ENCODE measurements at places on chromosomes 6 and 20.

- DNase-seq, result no peak
Measured at GRCh38 chr6:127517693-127518092, 1.4 kb downstream of the MTCL3 start.

DNA sequence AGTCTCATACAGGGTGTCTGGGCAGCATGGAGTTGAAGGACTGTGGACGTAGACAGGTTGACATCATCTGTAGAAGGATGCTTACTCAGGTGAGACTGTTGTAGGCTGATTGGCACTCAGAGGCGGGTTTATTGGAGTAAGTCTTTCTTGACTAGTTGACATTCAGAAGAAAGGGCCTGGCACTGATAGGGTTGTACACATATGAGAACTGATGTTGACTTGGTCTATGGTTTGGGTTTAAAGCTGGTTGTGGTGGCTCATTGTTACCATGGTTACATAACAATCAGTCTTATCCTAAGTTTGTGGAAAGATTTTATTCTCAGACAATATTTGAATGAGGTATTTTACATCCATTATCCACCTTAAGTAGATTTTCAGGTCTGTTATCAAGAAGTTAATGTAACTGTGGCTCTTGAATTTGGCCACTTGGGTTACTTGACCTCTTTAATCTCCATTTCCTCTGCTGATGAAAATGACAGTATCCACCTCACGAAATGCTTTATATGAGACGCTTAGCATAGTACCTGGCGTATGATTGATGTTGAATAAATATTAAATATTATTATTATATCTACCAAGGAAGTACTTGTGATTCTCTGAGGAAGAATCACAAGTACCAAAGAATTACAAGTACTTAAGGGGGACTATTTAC is 109.3 kb downstream of the DNAH8 start:
- DNase-seq, result no peak

- no peak for DNase-seq
Measured at GRCh38 chr6:40358473-40359460, 228.4 kb downstream of the LRFN2 start.

DNA sequence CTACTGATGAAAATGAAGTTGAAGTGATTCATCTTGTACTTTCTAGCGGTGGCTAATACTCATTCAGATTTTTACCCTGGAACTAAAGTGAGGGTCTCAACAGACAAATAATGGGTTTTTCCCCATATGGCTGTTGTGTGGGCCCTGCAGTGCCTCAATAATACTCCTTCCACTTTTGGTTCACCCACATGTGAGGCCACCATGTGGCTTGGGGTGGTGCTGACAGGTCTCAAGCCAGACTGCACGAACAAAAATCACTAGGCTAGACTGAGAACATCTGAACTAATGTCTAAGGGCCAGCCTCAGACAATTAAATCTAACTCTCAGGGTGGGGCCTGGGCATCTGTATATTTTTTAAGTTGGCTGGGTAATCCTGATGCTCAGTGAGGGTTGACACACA is 7.9 kb upstream of the COL12A1 start:
- DNase-seq, result no peak

GRCh38 chr6:34110610-34111009 is 35.3 kb downstream of the GRM4 start:
- no peak for DNase-seq

DNA sequence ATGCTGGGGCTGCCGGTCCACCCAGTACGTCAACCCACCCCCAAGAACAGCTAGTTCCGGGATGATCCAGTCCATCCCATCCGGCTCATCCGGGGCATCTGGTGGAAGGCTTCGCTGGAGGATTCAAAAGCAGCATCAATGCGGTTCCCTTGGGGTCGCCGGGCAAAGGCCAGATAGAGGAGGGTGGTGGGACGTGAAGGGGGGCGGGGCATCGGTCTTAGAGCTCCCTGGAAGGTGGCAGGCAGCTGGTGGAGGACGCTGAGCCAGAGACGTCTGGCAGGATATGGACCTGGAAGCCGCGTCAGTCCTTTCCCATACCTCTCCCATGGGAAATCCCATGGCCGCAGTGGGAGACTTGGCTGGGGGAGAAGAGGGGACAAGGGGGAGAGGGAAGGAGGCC is 1500.8 kb upstream of the DEFB115 start:
- no peak for DNase-seq

GRCh38 chr6:131250122-131250521 is 114.9 kb downstream of the AKAP7 start:
- no peak for DNase-seq

- peak; percentile 52 for DNase-seq
Measured at GRCh38 chr6:31572041-31572911, at the start of gene LTA. TSS of gene LTA (plus strand) at chr6:31572289. CDS start at chr6:31572743, 454 bp downstream.

GRCh38 chr6:44267252-44267651 is 1.9 kb upstream of the NFKBIE start:
- no peak for DNase-seq

- no peak for DNase-seq
Measured at GRCh38 chr6:140663094-140663493, 1288.6 kb upstream of the CITED2 start.

DNA sequence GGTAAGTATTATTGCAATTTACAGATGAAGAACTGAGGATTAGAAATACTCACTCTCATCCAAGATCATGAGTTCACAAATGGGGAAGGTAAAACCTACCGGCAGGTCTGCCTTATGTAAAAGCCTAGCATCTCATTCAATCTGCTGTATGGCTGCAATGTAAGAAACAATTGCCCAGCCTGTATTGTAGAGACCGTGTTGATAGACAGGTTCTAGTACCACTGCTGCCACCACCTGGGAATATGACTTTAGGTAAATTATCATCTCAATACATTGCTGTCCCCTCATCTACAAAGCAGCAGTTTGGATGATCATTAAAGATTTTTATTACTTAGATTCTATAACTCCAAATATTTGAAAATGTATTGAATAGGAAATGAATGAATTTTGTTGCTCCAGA is 23.3 kb upstream of the ARHGAP18 start:
- no peak for DNase-seq

DNA sequence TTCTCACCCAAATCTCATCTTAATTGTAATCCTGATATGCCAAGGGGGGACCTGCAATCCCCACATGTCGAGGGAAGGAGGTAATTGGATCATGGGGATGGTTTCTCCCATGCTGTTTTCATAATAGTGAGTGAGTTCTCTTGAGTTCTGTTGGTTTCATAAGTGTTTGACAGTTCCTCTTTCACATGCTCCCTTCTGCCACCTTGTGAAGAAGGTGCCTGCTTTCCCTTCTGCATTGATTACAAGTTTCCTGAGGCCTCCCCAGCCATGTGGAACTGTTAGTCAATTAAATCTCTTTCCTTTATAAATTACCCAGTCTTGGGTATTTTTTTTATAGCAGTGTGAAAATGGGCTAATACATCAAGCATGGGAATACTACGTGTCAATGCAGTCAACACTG is 925.0 kb upstream of the MAN1A1 start:
- no peak for DNase-seq

- no peak for DNase-seq
Measured at GRCh38 chr20:63711085-63711645, 3.3 kb downstream of the ZGPAT start.

DNA sequence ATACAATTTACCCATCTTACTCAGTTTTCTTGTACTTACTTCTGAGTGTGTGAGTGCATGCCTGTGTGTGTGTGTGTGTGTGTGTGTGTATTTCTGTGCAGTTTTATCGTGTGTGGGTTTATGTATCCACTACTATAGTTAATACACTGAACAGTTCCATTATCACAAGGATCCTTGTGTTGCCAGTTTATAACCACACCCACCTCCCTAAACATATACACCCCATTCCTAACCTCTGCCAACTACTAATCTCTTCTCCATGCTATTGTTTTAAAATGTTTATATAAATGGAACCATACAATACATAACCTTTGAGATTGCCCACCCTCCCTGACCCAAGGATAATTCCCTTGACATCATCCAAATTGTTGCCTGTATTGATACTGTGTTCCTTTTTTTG is 18.7 kb downstream of the POFUT1 start:
- DNase-seq, result no peak

- no peak for DNase-seq
Measured at GRCh38 chr6:146154197-146154596, 125.3 kb downstream of the GRM1 start.

GRCh38 chr6:1178590-1178989 is 133.3 kb upstream of the FOXQ1 start:
- DNase-seq, result no peak

- no peak for DNase-seq
Measured at GRCh38 chr6:166938150-166938549, 18.2 kb downstream of the RNASET2 start.

- DNase-seq, result no peak
Measured at GRCh38 chr6:38067263-38067980, 247.9 kb downstream of the ZFAND3 start.

DNA sequence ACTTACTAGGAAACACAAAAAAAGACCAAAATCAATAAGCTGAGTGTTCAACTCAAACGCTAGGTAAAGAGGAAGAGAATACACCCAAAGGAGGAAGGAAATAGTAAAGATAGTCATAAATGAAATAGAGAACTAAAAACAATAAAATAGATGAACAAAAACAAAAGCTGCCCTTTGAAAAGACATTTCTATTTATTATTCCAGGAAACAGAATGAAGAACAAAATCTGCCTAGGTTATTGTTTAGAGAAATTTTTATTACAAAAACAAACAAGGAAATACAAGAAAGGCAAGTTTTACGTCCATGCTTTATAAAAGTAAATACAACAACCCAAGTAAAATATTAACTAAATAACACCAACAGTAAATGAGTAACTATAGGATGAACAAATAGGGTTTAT is 20.1 kb downstream of the HLA-DMB start:
- no peak for DNase-seq

DNA sequence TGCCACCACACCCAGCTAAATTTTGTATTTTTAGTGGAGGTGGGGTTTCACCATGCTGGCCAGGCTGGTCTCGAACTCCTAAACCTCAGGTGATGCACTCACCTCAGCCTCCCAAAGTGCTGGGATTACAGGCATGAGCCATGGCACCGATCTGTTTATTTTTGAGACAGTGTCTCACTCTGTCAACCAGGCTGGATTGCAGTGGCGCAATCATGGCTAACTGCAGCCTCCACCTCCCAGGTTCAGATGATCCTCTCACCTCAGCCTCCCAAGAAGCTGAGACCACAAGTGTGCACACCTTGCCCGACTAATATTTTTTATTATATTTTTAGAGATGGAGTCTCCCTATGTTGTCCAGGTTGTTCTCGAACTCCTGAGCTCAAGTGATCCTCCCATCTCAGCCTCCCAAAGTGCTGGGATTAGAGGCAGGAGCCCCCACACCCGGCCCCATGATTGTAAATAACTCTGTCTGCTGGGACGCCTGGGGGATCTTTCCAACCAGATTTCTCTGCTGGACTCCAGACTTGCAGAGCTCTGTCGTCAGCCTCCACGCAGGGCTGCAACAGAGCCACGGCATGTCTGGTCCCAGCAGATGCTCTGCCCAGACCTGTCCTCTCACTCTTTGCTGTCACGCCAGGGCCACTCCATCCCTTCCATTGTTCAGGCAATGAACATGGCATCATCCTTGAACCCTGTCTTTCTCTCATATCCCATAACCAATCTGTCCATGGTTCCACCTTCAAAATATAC is 25.3 kb downstream of the SYNJ2 start:
- DNase-seq, result no peak

DNA sequence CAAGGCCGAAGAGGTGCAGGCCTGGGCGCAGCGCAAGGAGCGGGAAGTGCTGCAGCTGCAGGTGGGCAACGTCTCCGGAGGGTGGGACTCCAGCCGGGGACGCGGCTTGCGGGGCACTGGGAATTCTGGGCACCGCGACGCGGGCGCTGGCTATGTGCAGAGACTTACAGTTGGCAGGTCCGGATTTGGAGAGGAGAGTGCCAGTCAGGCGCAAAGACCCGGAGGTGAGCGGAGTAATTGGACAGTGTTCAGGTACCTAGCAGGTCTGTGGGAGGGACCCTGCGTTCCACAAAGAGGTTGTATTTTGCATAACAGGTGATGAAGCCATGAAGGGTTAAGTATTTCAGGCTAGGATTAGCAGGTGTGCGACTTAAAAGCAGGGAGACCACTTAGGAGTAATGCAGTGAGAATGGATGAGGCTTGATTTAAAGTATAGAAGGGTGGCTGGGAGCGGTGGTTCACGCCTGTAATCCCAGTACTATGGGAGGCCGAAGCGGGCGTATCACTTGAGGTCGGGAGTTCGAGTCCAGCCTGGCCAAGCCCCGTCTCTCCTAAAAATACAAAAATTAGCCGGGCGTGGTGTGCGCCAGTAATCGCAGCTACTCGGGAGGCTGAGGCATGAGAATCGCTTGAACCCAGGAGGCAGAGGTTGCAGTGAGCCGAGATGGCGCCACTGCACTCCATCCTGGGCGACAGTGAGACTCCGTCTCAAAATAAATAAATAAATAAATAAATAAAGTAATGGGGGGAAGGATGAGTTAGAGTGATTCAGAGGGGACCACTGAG is 1.0 kb downstream of the MRPS26 start:
- no peak for DNase-seq
